ENCODE measurements at places on chromosomes 7 and 10.
A peak's percentile ranks its signal among the peaks of the same experiment; 100 is the strongest.

- no peak for DNase-seq
These were observed 3.8 kb upstream of the ZNRF2 start for GRCh38 chr7:30280631-30281030.

DNA sequence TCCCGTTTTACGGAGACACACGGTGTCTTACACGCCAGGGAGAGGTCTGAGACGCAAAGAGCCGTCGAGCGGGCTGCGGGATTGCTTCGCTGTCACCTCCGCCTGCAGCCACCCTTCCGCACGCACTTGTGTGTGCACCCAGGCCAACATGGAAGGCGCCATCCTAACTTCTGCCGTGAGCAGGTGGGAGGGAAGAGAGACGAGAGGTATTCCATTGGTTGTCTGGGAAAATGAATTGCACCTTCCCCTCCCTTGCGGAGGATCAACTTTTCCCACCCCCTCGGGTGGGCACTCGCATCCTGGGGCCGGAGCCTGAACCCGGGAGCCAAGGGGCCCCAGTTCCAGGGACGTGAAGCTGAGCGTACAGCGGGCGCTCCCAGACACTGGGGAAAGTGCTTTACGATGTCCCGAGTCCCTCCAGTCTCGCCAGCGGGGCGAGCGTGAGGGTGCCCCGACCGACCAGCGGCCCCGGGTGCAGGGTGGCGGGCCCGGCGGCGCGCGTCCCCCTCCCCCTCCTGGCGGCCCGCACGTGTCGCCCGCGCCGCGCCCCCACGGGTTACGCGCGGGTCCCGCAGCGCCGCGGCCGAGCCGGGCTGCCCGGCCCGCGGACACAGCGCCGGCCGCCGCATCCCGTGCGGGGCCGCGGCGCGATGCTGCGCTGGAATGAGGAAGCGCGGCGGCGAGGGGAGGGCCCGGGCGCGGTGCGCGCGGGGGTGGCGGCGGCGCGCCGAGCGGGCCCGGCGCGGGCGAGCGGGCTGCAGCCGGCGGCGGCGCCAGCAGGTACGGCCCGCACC lies 984 bp upstream of the IKZF1 start:
- no peak for DNase-seq

DNA sequence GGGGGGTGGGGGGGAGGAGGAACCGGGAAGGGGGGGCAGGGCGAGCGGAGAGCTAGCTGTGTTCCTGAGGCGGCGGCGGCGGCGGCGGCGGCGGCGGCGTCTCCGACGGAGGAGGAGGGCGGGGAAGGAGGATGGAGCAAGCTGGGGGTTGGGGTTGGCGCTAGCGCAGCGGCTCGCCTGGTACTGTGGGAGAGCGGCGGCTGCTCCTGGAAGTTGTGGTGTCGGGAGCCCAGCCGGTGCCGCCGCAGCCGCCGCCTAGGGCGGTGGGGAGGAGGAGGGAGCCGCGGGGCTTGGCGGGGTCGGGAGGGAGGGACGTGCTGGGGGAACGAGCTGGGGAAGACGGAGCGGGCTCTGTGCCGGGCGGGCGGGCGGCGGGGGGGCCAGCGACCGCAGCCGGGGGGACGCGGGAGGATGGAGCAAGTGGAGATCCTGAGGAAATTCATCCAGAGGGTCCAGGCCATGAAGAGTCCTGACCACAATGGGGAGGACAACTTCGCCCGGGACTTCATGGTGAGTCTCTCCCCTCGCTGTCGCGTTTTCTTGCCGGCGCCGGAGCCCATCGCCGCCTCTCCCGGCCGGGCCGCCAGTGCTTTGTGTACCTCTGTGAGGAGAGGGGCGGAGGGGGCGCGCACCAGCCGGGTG lies at the start of gene PTPN12:
TSS of gene PTPN12 (plus strand) at position 160 of the 642 bp plus-strand sequence. CDS start at position 412, 252 bp downstream.
- no peak for DNase-seq

DNA sequence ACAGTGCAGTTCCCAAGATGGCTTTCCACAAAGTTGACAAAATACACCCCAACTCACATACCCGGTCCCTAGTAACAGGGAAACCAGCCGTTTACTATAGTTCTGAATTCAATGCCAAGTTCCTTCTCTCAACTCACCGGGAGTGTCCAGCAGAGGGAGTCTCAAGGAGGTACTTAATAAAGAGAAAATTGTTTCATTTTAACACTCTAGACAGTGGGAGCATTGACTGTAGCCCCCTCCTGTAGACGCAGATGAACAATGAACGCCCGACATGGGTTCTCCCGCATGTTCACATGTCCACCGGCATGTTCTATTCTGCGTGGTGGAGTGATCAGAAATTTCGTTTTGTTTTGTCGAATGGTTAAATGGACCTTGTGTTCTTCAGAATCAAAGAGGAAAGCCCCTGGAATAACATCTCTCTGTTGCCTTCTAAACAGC lies 1.9 kb downstream of the HIPK2 start:
- peak; percentile 89 for DNase-seq

DNA sequence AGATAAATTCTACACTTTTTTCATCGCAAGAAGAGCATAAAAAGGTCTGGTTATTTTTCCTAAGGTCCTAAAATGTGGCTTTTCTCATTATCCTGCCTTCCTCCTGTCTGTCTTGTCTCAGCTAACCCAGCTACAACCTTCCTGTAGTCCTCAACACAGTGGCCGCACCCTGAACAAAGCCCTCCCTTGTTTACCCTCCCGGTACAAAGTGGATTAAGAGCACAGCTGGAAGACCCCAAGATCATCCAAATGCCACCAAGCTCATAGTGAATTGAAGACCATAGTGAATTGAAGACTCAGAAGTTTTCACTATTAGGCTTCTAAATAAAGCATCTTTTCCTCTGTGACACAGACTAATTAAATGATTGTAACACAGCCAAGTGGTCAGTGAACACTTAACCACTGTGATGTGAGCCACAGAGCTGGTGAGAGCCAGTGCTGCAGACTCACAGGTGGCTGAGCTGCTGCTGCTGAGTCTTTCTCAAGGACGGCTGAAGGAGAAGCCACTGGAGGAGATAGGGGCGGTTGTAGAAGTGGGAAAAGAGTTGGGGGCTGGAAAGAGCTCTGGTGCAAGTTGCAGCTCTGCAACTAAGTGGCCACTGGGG lies 123.6 kb downstream of the ATXN7L1 start:
- no peak for DNase-seq

GRCh38 chr7:37212051-37212450 lies 236.6 kb downstream of the ELMO1 start:
- DNase-seq = no peak

DNA sequence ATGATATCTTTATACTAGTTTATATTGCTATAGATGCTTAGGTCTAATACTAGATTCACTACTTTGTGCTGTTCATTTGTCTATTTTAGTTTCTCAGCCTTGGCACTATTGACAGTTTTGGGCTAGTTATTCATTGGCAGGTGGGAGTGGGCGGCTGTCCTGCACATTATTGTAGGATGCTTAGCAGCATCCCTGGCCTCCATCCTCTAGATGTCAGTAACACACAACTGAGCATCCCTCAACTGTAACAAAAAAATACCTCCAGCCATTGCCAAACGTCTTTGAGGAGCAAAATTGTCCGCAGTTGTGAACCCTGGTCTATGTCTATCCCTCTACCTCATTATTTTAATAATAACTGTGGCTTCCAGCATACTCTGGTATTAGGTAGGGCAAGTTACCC lies 34.4 kb upstream of the PNLIP start:
- no peak for DNase-seq

DNA sequence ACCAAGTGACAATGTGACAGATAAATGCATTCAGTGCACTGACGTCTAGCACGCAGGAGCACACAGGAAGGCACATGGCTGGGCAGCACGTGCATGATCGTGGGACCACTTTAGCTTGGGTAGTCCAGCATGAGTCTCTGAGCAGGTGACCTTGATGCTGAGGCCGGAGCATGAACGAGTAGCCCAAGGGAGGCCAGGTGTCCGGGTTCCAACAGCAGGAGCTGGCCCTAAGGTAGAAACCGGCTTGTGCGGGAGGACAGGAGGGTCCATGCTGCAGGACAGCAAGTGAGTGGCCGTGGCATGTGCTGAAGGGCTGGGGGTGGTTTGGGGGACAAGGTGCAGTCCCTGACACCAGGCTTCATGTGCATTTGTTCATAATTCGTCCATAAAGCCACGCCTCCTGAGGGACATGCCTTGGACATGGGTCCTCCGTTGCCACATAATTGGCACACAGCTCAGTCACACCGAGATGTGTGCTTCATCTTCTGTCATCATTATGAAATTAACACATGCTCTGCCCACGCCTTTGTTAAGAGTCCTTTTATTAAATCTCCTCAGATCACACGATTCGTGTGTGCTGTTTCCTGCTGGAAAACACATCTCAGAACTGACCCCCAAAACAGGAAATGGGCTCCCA lies 3.1 kb upstream of the STK32C start:
- DNase-seq = no peak

DNA sequence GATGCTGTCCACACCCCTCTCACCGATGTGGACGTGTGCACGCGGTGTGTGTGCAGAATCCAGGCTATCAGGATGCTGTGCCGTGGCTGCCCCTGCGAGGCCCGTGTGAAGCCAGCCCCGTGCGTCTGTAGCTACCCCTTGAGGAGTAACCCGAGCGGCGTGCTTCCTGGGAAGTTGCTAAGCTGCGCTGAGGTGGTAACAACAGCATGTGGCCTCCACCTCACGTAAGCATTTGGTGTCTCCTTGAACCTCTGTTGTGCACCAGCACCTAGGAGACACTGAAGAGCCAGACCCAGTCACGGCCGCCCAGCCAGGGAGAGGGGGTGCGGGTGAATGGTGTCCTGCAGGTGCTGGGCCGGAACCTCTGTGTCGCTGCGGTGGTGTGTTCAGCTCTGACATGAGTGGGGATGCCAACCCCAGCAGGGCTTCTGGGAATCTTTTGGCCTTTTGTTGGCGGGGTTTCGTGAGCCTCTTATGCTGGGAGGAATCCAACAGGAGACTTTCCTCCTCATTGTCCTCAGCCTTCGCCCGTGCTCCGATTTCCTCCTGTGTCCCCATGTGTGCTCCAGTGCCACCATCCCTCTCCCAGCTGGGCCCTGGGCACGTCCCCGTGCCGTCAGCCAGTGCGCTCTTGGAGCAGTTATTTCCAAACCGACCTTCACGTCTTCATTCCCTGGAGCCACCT lies 60.4 kb downstream of the DNAJB6 start:
- peak; percentile 54 for DNase-seq

DNA sequence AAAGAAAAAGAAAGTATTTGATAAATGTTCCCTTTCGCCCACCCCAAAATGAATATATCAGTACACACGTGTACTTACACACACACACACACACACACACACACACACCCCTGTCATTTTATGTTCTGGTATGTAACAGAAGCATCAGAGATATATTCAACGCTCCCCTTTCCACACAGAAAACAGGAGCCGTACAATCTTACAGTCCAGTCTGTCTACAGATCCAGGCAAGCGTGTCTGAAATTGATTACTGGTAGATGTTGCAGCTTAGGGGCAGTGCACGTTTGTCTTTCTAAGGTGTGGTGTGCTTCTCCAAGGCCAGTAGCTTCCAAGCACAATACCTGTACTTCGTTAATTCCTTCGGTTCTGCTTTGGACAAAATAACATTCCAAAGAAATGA lies 143.7 kb upstream of the RNF32 start:
- DNase-seq = no peak

DNA sequence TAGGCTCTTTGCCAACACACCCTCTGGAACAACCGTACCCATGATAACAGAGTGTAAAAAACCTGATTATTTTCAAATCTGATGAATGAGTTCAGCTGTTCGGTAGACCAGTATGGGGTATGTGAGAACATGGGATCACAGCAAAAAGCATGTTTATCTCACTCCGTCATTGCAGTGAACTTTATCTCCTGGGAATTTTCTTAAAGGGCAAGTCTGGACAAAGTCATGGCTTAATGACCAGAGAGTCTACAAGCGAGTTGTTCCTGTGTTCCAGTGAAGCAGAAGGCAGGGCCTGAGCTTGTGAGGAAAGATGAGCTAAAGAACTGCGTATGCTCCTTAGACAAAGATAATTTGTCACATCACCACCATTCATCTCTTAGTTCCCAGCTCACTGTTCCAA lies 219.7 kb downstream of the TRIL start:
- DNase-seq = peak; percentile 71

GRCh38 chr7:33710608-33711007 lies 194.7 kb upstream of the BMPER start:
- DNase-seq = no peak

- no peak for DNase-seq
These were observed 6.3 kb downstream of the ZC3HAV1 start for GRCh38 chr7:139103057-139103815.

DNA sequence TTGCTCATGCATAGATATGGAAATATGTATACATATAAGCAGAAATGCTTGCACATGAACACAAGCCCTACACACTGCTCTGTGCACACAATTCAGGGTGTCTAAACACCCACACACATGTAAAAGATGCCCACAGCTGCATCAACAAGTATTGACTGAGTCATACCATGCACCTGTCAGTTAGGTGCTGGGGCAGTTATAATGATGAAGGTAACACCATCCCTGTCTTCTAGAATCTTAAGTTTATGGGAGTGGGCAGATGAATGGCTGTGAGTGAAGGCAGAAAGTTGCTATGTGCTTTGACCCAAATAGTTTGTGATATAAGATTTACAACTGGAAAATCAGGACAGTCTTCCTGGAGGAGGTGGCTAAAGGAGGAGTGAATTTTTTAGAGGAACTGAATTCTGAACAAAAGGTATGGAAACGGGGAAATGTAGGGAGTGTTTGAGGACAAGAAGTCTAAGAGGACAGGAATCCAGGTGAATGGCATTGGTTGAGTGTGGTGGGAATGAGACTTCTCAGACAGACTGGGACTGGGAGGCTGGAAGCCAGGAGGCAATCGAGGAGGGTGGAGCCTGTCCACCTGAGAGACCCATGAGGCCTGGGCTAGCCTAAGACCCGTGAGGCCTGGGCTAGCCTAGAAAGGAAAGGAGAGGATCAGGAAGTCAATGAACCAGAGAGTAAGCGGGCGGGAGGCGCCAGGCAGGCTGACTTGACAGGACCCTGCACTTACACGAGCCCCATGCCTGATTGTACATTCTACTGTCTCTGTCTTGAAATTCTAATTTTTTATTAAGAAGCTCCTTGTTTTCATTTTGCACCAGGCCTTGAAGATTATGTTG lies 20.7 kb downstream of the POLL start:
- no peak for DNase-seq

- DNase-seq = no peak
These were observed 44.5 kb upstream of the HSPB1 start for GRCh38 chr7:76257973-76258372.

DNA sequence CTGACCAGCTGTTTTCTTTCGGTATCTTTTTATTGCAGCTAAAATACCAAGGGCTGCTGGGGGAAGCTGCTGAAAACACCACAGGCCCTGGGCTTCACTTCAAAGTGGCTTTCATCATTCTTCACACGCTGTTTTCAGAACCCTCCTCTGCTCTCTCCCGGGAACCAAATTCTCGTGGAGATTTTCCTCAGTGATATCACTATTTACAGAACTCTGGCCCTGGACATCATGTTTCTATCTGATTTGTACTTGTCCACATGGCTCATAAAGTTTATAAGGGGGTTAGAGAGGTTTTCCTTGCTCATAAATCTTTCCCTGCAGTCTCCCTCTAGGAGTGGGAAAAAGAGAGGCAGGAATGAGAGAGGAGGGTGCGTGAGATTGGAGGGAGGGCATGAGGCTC lies 177.4 kb upstream of the NPVF start:
- DNase-seq = peak; percentile 48

- no peak for DNase-seq
These were observed 3.4 kb downstream of the BNIP3 start for GRCh38 chr10:131978366-131978765.
